ENCODE measurements at places on chromosomes 1 and 21.

- no peak for DNase-seq
Observed at GRCh38 chr1:46080257-46080656, 52.2 kb downstream of the PIK3R3 start.

- DNase-seq: peak; percentile 89
Observed at GRCh38 chr1:92858564-92859399, 26.9 kb downstream of the RPL5 start.

GRCh38 chr1:246772686-246773085, 48.5 kb downstream of the SCCPDH start:
- no peak for DNase-seq

- DNase-seq: no peak
Observed at GRCh38 chr1:176701151-176701866, 238.3 kb downstream of the PAPPA2 start.

DNA sequence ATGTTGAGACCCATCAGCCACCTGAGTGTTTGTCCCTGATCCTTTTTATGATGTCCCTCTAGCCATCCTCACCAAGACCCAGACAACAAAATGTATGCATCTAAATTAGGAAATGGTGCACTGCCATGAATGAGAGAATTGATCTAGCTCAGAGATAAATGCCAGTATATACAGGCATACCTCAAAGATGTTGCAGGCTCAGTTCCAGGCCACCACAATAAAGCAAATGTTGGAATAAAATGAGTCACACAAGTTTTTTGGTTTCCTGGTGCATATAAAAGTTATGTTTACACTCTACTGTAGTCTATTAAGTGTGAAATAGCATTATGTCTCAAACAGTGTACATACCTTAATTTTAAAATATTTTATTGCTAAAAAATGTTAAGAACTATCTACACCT, 63.9 kb downstream of the CHIA start:
- no peak for DNase-seq

DNA sequence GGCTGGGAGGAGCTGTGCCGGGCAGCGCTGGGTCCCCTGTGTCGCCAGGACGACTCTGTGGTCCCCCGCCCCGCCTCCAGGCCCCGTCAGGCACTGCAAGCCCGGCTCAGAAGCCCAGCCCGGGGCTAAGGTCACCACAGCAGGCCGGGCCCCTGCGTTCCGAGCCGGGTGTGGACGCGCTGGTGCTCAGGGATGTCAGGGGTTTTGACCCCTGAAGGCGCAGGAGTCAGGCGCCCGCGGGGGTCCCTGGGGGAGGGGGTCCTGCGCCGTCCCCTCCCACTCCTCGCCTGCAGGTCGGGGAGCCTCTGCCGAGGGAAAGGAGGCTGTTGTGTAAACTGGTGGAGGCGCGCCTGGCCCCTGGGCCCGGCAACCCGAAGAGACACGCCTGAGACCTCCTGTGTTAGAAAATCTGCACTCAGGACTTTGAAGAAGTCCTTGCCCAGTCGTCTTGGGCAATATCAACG, 23.7 kb upstream of the TMEM54 start:
- DNase-seq: no peak

DNA sequence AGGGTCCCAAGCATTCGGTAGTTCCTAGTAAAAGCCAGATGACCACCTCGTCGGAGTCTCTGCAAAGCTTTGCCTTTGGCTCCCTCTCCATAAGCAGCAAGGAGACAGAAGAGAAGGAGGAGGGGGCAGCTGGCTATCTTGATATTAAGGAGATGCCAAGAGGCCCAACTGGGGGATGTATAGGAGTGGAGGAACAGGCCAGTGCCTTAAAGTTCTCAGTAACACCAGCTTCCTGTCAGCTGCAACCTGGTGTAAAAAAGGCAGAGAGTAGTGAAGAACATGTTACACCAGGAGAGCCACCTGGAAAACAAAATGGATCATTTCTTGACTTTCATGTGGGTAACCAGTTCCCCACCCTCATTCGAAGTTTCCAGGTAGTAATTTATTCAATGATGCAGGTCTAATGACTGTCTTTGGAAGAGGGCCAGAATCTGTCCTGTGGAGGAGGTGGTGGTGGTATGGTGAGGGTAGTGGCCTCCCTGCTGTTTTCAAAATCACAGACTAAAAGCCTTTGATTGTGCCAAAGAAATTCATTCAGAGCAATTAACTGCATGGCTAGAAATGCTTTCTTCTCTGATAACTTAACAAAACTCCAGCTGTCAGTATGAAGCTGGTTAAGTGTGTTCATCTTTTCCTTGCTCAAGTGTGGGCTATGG, 27.3 kb downstream of the TMEM200B start:
- DNase-seq: no peak

DNA sequence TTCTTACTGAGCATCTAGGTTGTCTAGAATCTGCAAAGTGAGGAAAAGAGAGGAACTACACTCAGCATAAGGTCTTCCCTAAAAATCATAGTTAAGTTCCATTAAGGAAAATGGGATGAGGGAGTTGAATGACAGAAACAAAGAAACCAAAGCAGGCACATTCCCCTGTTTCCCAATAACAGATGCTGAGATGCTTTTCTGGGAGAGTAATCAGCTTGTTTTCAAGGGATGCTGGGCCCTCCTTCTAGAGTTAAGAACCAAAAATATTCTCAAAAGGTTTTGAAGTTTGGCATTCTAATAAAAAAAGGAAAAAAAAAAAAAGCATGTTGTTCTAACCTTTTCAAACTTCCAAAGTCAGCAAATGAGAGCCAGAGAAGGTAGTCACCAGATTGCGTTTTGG, 105.2 kb upstream of the ZNF648 start:
- no peak for DNase-seq

GRCh38 chr21:43578677-43579303, 80.5 kb downstream of the HSF2BP start:
- DNase-seq: no peak

DNA sequence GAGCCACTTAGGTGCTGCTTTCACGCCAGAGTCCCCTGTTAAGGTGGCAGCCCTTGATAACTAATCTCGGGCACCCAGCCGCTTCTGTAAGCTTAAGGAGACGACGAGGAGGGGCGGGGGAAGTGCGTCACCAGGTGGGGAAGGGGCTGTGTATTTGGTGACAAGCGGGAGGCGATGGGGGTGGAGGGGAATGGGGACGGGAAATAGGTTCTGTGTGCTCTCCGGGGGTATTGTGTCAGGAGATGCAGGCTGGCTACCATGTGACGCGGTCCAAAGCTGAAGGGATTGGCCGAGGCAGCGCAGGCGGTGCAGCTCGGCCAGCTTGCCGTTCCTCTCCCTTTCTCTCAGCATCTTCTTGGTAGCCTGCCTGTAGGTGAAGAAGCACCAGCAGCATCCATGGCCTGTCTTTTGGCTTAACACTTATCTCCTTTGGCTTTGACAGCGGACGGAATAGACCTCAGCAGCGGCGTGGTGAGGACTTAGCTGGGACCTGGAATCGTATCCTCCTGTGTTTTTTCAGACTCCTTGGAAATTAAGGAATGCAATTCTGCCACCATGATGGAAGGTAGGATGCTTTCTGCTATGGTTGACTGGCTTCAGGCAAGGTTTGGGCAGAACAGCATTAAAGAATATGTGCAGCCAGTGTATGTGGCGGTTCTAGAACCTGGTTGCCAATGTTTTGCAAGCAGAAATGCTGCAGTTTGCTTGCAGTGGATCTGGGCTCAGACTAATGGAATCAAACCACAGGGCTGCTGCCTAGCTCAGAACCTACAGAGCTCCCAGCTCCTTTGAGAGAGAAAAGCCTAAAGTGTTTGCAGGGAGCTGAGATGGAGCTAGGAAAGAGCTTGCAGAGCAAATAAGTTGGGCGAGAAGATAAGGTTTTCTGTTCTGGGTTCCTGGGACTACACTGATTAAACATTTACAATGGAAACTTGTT, at the start of gene SGIP1:
SGIP1 (plus strand) TSS at position 350 of the 937 bp plus-strand sequence; CDS start at position 556, 206 bp downstream.
- peak; percentile 96 for DNase-seq

GRCh38 chr1:89908672-89909436, 86.1 kb upstream of the ZNF326 start:
- peak; percentile 27 for DNase-seq

- no peak for DNase-seq
Observed at GRCh38 chr1:22246755-22247480, 104.0 kb upstream of the WNT4 start.

DNA sequence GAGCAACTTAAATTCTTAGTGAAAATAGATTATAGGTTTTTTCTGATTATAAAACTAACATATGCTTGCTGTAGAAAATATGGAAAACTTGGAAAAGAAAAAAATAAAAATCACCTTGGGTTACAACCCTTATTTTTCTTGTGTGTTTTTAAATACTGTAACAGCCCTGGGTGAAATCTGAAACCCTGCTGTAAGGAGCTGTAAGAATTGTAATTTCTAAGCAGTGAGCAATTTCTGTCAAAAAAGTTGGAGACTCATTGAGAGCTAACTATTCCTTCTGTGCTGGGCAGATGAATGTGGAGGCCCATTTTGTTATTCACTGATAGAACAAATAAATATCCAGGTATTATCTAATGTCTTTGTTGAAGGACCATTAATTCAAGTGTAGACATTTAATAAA, 42.6 kb downstream of the ADCY10 start:
- DNase-seq: no peak

- peak; percentile 92 for DNase-seq
Observed at GRCh38 chr1:37038227-37039093, 4.1 kb upstream of the GRIK3 start.

GRCh38 chr1:226495716-226496115, 52.8 kb upstream of the STUM start:
- no peak for DNase-seq

- DNase-seq: no peak
Observed at GRCh38 chr1:231264642-231265041, 23.6 kb downstream of the GNPAT start.

- DNase-seq: no peak
Observed at GRCh38 chr1:3676581-3677470, 24.5 kb downstream of the TP73 start.

- DNase-seq: no peak
Observed at GRCh38 chr21:38448671-38449385, 49.4 kb downstream of the ERG start.

DNA sequence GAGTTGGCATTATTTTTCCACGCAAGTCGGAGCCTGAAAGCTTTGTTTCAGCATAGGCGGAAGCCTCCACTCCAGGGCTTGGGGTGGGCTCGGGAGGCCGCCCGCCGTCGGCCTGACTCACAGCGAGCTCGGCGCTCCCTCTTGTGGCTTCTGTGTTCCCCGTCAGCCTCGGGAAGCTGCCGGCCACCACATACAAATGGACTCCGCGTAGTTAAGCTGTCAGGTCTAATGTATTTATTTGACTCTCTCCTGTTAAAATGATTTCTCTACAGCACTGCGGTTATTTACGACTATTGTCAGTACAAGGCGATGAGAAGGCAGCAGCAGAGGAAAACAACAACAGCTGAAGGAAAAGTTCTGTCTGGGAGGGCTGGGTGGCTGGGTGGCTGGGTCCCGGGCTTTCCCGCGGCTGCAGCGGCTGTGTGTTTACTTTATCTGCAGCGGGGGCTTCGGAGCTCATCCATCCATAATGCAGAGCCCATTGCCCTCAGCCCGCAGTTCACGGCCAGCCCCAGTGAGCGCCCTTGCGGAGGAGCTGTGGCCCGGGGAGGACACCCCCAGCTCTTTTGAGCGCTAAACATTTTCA, 375.7 kb upstream of the CAMK1G start:
- peak; percentile 88 for DNase-seq

DNA sequence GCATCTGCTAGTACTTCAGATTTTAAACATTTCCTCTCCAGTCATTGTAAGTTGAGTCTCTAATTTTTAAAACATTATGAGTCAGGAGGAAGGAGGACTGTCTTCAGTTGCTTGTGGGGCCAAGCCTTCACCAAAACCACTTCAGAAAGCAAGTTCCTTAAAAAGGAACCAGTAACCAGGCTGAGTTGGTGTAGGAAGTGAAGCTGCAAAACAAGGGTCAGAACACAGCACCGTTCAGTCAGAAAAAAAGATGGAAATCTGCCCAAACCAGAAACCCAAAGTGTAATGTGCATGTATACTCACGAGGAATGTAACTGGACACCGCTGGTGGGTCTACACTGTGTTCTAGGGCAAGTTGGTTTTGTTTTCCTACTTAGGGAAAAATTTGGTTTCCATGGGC, 402.1 kb downstream of the SETD4 start:
- peak; percentile 64 for DNase-seq

GRCh38 chr21:42002421-42002958, 7.7 kb downstream of the ZBTB21 start:
- DNase-seq: no peak

- peak; percentile 63 for DNase-seq
Observed at GRCh38 chr1:183234660-183235476, 48.8 kb downstream of the LAMC2 start.

GRCh38 chr1:194252199-194252598, 1065.8 kb upstream of the B3GALT2 start:
- DNase-seq: no peak

DNA sequence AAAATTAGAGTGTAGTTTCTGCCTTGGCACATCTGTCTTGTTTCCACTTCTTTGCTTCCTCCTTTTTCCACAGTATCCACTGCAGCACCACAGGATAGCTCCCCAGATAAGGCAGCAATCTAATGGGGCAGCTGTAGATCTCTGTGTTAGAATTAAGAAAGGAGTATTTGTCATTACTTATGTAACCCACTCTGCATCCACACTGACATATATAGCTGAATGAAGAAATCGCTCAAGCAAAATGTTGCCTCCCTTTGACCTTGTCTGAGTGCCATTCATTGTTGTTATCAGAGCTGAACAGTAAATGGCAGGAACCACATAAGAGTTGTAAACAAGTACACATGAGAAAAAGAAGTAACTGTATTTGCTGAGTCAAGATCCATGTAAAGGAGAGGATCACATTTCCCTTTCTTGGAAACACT, 45.9 kb upstream of the DPH5 start:
- DNase-seq: no peak

DNA sequence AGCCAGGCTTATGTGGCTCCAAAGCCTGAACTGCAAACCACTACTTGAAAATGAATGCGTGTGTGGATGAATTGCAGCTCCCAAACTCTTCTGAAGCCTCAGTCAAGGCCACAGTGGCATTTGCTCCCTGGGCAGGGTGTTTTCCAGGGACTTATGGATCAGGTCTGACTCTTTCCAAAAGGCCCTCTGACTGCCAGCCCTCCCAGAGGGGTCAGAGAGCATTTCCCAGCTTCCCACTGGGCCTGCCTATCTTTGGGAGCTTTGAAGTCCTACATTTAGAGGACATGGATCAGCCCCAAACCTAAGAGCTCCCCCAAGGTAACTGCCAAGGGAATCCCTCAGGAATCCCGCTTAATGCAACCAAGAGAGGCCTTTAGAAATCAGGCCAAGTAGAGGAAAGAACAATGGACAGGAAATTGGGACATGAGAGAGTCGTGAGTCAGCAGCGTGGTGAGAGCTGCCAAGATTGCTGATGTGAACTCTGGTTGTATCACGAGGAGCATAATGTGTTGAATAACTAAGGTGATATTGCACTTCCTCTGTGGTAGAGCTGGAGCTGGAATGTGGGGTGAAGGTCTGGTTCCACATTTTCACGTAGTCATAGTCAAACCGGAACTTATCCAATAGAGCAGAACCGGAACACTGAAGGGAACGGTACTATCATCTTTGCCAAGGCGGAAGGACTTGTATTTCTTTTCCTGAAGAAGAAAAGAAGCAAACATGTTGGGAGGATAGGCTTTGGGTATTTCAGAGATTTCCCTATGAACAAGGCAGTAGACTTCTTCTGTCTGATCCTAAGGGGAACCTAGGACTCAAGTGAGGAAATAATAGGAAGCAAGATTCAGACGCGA, 99.4 kb upstream of the JUN start:
- peak; percentile 63 for DNase-seq

- peak; percentile 69 for DNase-seq
Observed at GRCh38 chr1:226001963-226002666, 3.0 kb upstream of the SDE2 start.

GRCh38 chr1:17206196-17206595, 1.3 kb downstream of the PADI1 start:
- DNase-seq: no peak

Data from Ammon's horn (tissue), 1 donor.